ENCODE measurements at places on chromosomes 1 and 21.
A peak's percentile ranks its signal among the peaks of the same experiment; 100 is the strongest.

GRCh38 chr1:179128520-179128919 is 46.6 kb downstream of the TOR3A start:
- peak overlapping the region; percentile 46 for H3K27ac ChIP-seq
- H3K4me1 ChIP-seq = peaks cover 35% of the 10 kb centered on the region
- H3K4me3 ChIP-seq = no peak overlapping the region
- no peak for DNase-seq

DNA sequence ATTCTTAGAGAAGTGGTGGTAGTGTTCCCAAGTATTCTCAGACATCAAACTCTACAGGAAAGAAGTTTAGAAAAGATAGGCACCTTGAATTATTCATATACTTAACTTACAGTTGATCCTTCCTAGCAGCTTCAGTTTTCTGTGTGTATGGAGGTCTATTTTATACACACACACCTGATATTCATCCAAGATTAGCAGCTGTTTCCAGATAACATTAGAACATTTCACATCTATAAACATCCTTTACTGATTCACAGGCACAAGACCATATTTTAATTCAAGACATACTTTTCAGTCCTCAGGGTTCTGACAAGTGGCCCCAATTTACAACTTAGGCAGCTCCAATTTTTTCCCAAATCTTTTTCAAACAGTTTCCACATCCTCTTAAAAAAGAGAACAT is 287.8 kb upstream of the USP25 start:
- no peaks in the 10 kb centered on the region for H3K27me3 ChIP-seq
- no peak overlapping the region for H3K27ac ChIP-seq
- peaks cover 4% of the 10 kb centered on the region for H3K36me3 ChIP-seq
- H3K4me1 ChIP-seq = peaks cover 36% of the 10 kb centered on the region
- no peak for DNase-seq

DNA sequence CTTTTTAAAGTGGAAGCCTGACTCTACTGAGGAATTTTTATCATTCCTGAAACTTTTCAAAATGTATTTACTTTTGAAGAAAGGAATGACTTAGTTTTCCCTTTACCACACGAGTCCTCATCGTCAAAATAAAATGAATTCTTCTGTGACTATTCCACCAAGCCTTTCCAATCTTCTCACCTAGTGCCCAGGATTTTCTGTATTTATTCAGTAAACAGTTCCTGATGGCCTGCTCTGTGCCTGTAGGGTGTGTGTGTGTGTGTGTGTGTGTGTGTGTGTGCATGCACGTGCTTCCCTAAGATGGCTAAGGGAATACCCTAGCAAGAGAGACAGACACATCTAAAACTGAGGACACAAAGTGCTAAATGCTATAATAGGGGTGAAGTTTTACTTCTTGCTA is 395.0 kb upstream of the USP24 start:
- DNase-seq = no peak
- H3K36me3 ChIP-seq = no peaks in the 10 kb centered on the region
- no peak overlapping the region for H3K4me3 ChIP-seq
- no peaks in the 10 kb centered on the region for H3K4me1 ChIP-seq
- no peak overlapping the region for H3K27ac ChIP-seq

DNA sequence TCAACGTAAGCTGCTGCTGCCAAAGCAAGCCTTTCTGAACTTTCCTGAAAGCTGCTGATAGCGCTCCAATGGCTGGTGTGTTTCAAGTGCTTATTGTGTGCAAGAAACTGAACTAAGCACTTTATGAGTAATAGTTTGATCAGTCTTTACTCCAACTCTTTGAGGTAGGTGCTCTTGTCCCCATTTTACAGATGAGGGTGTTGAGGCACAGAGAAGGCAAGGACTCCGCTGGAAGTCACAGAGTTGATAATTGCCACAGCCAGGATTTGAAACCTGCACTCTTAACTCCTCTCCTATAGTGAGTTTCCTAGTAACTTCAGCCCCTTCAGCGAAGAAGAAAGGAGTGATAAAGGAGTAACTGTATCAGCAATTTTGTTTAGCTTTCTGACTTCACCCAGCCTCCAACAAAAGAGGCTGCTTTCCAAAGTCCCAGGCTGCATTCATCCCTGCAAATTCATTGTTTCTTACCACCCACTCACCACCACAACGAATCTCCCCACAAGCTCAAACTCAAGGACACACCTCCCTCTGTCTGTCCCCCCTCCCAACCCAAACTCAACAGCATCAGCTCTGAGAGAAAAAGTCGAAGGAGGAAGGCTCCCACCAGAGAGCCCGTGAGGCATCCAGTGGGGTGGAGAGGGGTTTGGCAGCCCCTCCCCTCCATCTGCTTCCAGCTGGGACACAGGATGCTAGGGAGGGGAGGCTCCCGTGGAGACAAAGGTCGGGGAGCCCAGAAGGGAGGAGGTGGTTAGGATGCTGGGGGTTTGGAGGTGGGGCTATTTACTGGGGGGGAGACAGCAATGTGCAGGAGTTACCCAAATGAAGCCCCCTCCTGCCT is 139.6 kb downstream of the NAV1 start:
- no peak overlapping the region for H3K4me3 ChIP-seq
- H3K27ac ChIP-seq = no peak overlapping the region
- H3K36me3 ChIP-seq = no peaks in the 10 kb centered on the region
- H3K4me1 ChIP-seq = no peaks in the 10 kb centered on the region

DNA sequence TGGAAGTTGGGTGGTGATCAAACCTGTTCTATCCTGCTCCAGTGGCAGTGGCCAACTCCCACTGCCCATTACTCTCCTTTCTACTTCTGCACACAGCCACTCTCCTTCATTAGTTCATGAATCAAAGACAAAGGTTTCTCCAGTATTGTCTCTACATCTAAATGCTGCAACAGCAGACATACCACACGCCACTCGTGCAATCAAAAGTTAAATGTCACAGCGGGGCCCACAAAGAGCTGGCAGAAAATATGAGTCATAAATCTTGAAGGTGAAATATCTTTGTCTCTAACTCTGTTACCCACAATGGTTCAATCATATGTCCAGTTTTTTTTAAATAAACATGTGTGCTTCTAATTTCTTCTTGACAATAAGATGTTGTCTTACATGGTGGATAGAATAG is 13.3 kb downstream of the APCS start:
- H3K4me1 ChIP-seq = peaks cover 3% of the 10 kb centered on the region
- no peak for DNase-seq
- no peaks in the 10 kb centered on the region for H3K36me3 ChIP-seq
- peaks cover 20% of the 10 kb centered on the region for H3K27me3 ChIP-seq
- no peak overlapping the region for H3K27ac ChIP-seq

GRCh38 chr1:58454807-58455206 is 91.7 kb downstream of the OMA1 start:
- H3K4me1 ChIP-seq = no peaks in the 10 kb centered on the region
- H3K27me3 ChIP-seq = no peaks in the 10 kb centered on the region
- no peak for DNase-seq
- H3K27ac ChIP-seq = no peak overlapping the region
- H3K4me3 ChIP-seq = no peak overlapping the region

DNA sequence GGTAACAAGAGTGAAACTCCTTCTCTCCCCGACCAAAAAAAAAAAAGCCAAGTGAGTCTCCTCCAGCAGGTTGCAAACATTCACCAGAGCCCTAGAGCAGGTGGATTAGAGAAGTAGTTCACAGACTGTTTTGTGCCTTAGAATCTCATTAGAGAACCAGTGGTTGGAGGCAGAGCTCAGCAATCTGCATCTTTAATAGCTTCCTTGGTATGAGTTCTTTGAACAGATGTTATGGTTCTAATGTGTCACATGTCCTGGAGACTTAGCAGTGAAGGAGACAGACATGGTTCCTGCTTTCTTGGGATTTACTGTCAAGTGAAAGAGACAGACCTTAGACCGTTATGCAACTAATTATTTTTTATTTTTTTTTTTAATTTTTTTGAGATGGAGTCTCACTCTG is 26.8 kb downstream of the SESN2 start:
- no peaks in the 10 kb centered on the region for H3K27me3 ChIP-seq
- H3K4me1 ChIP-seq = no peaks in the 10 kb centered on the region
- no peak overlapping the region for H3K4me3 ChIP-seq
- no peak overlapping the region for H3K27ac ChIP-seq
- H3K36me3 ChIP-seq = peaks cover 4% of the 10 kb centered on the region
- DNase-seq = no peak

GRCh38 chr1:228177183-228177475 is 11.5 kb downstream of the IBA57 start:
- no peak for DNase-seq
- no peaks in the 10 kb centered on the region for H3K27me3 ChIP-seq

DNA sequence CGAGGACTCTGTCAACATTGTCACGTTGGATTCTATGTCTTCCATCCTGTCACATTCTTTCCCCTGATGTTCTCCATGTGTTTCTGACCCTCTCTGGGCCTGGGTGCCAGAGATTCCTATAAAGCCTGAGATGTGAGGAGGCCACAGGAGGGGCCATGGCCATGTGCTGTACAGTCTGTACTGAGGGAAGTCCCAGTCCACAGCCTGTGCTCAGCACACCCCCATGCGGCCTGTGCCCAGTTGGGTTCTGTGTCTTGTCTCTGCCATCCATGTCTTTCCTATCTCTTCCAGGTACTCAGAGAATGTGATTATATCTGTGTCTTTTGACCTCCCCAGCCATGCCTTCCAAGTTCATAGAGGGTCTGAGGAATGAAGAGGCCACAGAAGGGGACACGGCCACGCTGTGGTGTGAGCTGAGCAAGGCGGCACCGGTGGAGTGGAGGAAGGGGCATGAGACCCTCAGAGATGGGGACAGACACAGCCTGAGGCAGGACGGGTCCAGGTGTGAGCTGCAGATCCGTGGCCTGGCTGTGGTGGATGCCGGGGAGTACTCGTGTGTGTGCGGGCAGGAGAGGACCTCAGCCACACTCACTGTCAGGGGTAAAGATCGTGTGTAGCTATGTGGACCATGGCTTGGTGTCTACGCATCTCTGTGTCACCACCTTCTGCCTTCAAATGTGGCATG is 86.1 kb downstream of the OBSCN start:
- DNase-seq = no peak
- H3K4me3 ChIP-seq = no peak overlapping the region
- H3K4me1 ChIP-seq = no peaks in the 10 kb centered on the region
- no peak overlapping the region for H3K27ac ChIP-seq

- H3K4me1 ChIP-seq = peaks cover 22% of the 10 kb centered on the region
- peaks cover 2% of the 10 kb centered on the region for H3K27me3 ChIP-seq
- H3K36me3 ChIP-seq = no peaks in the 10 kb centered on the region
- DNase-seq = peak; percentile 37
- no peak overlapping the region for H3K27ac ChIP-seq
Observed at GRCh38 chr1:204286831-204287421, 72.8 kb downstream of the PLEKHA6 start.

GRCh38 chr1:23436520-23437354 is 12.2 kb upstream of the TCEA3 start:
- H3K27ac ChIP-seq = no peak overlapping the region
- no peaks in the 10 kb centered on the region for H3K4me1 ChIP-seq
- H3K4me3 ChIP-seq = no peak overlapping the region
- no peaks in the 10 kb centered on the region for H3K27me3 ChIP-seq

- no peak for DNase-seq
- no peak overlapping the region for H3K4me3 ChIP-seq
- H3K36me3 ChIP-seq = no peaks in the 10 kb centered on the region
- no peaks in the 10 kb centered on the region for H3K27me3 ChIP-seq
Observed at GRCh38 chr1:33089457-33089856, 8.5 kb downstream of the AZIN2 start.

DNA sequence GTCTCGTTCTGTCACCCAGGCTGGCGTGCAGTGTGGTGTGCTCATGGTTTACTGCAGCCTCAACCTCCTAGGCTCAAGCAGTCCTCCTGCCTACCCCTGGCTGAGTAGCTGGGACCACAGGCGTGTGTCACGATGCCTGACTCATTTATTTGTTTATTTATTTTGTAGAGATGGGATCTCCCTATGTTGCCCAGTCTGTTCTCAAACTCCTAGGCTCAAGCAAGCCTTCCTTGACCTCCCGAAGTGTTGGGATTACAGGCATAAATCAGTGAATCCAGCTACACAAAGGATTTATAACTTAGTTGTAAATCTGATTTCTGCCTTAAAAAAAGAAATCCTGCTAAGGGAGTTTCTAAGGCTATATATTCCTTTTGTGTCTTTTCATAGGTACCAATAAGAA is 30.5 kb upstream of the ZNF496 start:
- peaks cover 46% of the 10 kb centered on the region for H3K27me3 ChIP-seq
- H3K27ac ChIP-seq = no peak overlapping the region
- DNase-seq = no peak
- peaks cover 9% of the 10 kb centered on the region for H3K4me1 ChIP-seq
- H3K4me3 ChIP-seq = no peak overlapping the region

GRCh38 chr1:58075188-58075578 is 471.3 kb downstream of the OMA1 start:
- no peak for DNase-seq
- no peaks in the 10 kb centered on the region for H3K4me1 ChIP-seq

DNA sequence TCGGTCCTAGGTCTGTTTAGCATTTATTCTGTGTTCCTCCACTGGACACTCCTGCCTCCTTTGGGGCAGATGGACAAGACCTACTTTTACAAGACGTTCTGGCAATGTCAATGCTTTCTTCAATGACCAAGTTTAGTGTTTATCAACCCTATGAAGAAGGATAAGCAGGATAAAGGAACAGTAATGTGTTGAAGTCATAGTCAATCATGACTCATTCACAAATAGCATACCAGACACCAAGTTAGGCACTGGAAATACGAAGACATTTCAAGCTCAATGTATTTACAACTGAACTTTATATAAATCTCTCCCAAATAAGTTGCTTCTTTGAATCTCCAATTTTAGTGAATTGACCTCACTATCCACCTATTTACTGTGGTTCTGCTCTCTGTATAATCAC is 4.8 kb upstream of the SLC35D1 start:
- H3K4me1 ChIP-seq = peaks cover 7% of the 10 kb centered on the region
- no peaks in the 10 kb centered on the region for H3K36me3 ChIP-seq
- H3K27ac ChIP-seq = no peak overlapping the region
- H3K27me3 ChIP-seq = no peaks in the 10 kb centered on the region
- no peak for DNase-seq

GRCh38 chr1:40479156-40479555 is 2.1 kb downstream of the ZFP69 start:
- peaks cover 24% of the 10 kb centered on the region for H3K4me1 ChIP-seq
- H3K27me3 ChIP-seq = no peaks in the 10 kb centered on the region
- H3K36me3 ChIP-seq = peaks cover 62% of the 10 kb centered on the region
- H3K27ac ChIP-seq = no peak overlapping the region
- H3K4me3 ChIP-seq = no peak overlapping the region

DNA sequence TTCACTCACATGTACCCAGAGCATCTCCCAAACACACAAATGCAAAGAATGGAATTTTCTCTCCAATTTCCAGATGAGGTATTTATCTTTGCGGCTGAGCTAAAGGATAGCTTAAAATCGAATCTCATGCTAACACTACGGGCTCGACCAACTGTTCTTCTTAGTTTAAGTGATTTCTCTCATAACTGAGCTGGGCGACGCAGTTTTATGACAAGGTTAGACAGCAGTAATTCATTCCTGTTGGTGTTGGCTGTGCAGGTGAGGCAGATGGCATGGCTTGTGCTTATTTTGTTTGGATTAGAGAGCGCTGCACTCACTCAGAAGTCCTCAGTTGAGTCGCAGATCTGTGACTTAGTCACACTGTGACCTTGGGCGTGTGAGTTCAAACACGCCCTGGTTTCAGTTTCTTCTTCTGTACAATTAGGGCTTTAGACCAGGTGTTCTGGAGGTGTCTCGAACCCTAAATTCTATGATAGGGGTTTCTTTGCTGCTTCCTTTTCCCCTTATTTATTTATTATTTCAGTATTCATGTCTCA is 41.5 kb upstream of the MRPS6 start:
- H3K27me3 ChIP-seq = no peaks in the 10 kb centered on the region
- H3K27ac ChIP-seq = peak overlapping the region; percentile 47
- H3K4me1 ChIP-seq = peaks cover 29% of the 10 kb centered on the region
- H3K36me3 ChIP-seq = no peaks in the 10 kb centered on the region
- DNase-seq = no peak

GRCh38 chr1:107152395-107152794 is 11.6 kb downstream of the NTNG1 start:
- no peak for DNase-seq
- H3K27ac ChIP-seq = no peak overlapping the region
- H3K36me3 ChIP-seq = no peaks in the 10 kb centered on the region
- H3K4me1 ChIP-seq = no peaks in the 10 kb centered on the region
